CD4-positive, alpha-beta memory T cell (primary cell): ENCODE measurements at places on chromosomes 2 and 18. TPM values are rescaled to one million over a fixed set of nuclear protein-coding genes. Genes with fewer than 3 reads are reported as not detected.

GRCh38 chr2:88234760-88235159 lies 64.6 kb downstream of the THNSL2 start:
- no peaks in the 10 kb centered on the region for H3K36me3 ChIP-seq
- DNase-seq: no peak
- H3K4me3 ChIP-seq: no peak overlapping the region
- no peak overlapping the region for H3K27ac ChIP-seq
- H3K4me1 ChIP-seq: no peaks in the 10 kb centered on the region
- no peaks in the 10 kb centered on the region for H3K27me3 ChIP-seq

GRCh38 chr2:240464514-240465241 lies 29.2 kb downstream of the GPC1 start:
- H3K27me3 ChIP-seq: no peaks in the 10 kb centered on the region
- H3K4me3 ChIP-seq: no peak overlapping the region
- DNase-seq: no peak
- H3K27ac ChIP-seq: no peak overlapping the region

DNA sequence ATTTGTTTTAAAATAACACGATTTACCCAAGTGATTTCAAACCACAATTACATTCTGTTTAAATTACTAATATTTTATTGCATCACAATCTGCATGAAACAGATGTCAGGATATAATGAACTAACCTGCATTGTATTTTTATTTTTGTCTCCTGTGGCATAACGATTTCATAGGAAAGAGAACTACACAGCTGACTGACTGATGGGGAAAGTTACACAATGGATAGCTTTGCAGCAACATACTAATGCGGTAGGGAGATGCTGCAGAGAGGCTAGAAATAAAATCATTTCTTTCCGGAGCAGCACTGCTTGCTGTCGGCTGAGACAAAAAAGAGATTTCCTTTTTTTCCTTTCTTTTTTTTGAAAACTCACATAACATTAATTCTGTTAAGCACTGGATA lies 36.9 kb downstream of the SCN1A start:
- H3K4me1 ChIP-seq: no peaks in the 10 kb centered on the region
- no peaks in the 10 kb centered on the region for H3K36me3 ChIP-seq
- no peak overlapping the region for H3K27ac ChIP-seq
- H3K27me3 ChIP-seq: no peaks in the 10 kb centered on the region
- no peak overlapping the region for H3K4me3 ChIP-seq

- DNase-seq: no peak
- H3K36me3 ChIP-seq: no peaks in the 10 kb centered on the region
- no peak overlapping the region for H3K27ac ChIP-seq
- H3K4me1 ChIP-seq: no peaks in the 10 kb centered on the region
- no peaks in the 10 kb centered on the region for H3K27me3 ChIP-seq
- no peak overlapping the region for H3K4me3 ChIP-seq
Observed at GRCh38 chr2:216274194-216274840, 98.0 kb downstream of the MARCHF4 start.

DNA sequence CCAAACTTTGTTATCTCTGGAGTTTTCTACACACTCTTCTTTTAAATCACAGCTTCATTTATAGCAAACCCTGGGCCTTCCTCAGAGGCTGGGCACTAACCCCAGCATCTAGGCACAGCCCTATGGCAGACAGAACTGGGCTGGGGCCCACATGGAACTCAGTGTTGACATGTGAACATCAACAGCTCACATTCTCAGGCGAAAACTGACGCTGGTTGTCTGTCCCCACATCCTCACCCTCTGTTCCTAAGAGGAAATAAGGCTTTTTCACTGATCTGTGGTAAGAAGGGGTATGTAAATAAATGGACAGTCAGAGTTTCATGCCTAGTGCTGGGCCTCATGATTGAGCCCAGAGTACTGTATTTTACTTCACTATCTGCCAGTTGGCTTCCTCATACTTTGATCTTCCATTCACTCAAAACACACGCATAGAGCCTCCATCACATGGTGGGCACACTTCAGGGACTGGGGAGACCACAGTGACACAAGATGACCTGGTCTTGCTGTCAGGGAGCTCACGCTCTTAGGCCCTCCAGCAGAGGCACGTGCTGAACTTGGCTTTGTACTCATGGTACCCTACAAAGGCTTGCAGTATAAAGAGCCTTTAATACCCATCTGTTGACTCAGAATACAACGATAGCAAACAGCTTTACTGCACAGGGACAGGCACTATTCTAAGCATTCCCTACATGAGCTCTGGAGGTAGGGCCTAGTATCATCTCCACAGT lies 43.0 kb downstream of the EFEMP1 start:
- H3K36me3 ChIP-seq: no peaks in the 10 kb centered on the region
- no peaks in the 10 kb centered on the region for H3K27me3 ChIP-seq
- no peak overlapping the region for H3K27ac ChIP-seq

DNA sequence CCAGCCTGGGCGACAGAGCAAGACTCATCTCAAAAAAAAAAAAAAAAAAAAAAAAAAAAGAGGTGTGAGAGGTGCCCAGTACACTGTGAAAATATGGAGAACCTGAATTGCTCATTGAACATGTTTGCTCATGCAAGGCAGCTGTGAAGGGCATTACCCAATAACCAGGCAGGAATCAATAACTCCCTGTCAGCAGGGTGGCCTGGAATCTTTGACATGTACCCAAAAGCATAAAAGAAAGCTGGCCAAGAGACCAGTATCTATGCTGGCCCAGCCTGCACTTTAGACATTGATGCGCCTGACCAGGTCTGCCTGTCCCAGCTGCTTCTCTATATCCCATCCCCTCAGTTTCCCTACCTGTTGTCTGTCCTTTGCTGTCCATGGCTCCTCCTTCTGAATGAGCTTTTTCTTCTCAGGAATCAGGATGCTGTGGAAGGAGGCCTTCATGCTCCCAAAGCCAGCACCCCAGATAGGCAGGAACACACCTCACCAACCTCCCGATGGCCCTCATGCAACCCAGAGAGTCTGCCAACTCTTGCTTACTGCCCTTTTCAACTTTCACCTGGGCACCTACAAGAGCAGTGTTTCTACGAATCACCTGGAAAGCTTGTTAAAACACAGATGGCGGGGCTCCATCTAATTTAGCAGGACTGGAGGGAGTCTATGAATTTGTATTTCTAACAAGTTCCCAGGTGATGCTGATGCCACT lies 83.4 kb upstream of the PPP1CB start:
- no peaks in the 10 kb centered on the region for H3K27me3 ChIP-seq
- H3K36me3 ChIP-seq: no peaks in the 10 kb centered on the region
- DNase-seq: no peak
- H3K27ac ChIP-seq: no peak overlapping the region
- no peak overlapping the region for H3K4me3 ChIP-seq
- no peaks in the 10 kb centered on the region for H3K4me1 ChIP-seq

GRCh38 chr2:86037795-86038192 lies 67.9 kb downstream of the POLR1A start:
- peak overlapping the region; percentile 22 for H3K4me3 ChIP-seq
- peak overlapping the region; percentile 82 for H3K27ac ChIP-seq
- peaks cover 7% of the 10 kb centered on the region for H3K36me3 ChIP-seq
- H3K4me1 ChIP-seq: peaks cover 91% of the 10 kb centered on the region
- DNase-seq: no peak

- peaks cover 19% of the 10 kb centered on the region for H3K4me1 ChIP-seq
- no peaks in the 10 kb centered on the region for H3K27me3 ChIP-seq
- no peaks in the 10 kb centered on the region for H3K36me3 ChIP-seq
- DNase-seq: no peak
Observed at GRCh38 chr18:13134551-13135401, 83.8 kb upstream of the LDLRAD4 start.

GRCh38 chr2:226048611-226049010 lies 649.1 kb downstream of the NYAP2 start:
- no peak for DNase-seq
- H3K36me3 ChIP-seq: no peaks in the 10 kb centered on the region
- no peaks in the 10 kb centered on the region for H3K27me3 ChIP-seq
- no peak overlapping the region for H3K27ac ChIP-seq

GRCh38 chr2:104872866-104873688 lies 19.2 kb downstream of the POU3F3 start:
- H3K4me3 ChIP-seq: no peak overlapping the region
- peaks cover 4% of the 10 kb centered on the region for H3K4me1 ChIP-seq
- H3K27ac ChIP-seq: no peak overlapping the region
- H3K36me3 ChIP-seq: no peaks in the 10 kb centered on the region
- DNase-seq: no peak

GRCh38 chr2:23585273-23586170 lies 200.5 kb downstream of the KLHL29 start:
- H3K4me1 ChIP-seq: no peaks in the 10 kb centered on the region
- no peak overlapping the region for H3K4me3 ChIP-seq
- H3K27me3 ChIP-seq: no peaks in the 10 kb centered on the region

DNA sequence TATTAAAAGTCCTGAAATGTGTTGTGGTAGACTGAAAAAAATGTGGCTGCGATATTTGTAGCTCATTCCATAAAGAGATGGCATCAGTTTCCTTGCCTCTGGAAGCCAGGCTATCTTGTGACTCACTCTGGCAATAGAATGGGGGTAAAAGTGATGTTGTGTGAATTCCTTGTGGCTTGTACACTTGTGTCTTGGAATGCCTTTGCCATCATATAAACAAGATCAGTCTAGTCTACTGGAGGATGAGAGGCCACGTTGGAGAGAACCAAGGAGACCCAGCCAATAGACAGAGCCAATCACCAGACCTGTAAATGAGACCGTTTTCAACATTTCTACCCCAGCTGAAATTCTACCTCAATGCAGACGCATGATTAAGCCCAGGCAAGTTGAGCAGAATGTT lies 254.1 kb downstream of the TRIB2 start:
- no peak overlapping the region for H3K4me3 ChIP-seq
- H3K36me3 ChIP-seq: no peaks in the 10 kb centered on the region
- no peak for DNase-seq
- no peaks in the 10 kb centered on the region for H3K27me3 ChIP-seq
- no peak overlapping the region for H3K27ac ChIP-seq

DNA sequence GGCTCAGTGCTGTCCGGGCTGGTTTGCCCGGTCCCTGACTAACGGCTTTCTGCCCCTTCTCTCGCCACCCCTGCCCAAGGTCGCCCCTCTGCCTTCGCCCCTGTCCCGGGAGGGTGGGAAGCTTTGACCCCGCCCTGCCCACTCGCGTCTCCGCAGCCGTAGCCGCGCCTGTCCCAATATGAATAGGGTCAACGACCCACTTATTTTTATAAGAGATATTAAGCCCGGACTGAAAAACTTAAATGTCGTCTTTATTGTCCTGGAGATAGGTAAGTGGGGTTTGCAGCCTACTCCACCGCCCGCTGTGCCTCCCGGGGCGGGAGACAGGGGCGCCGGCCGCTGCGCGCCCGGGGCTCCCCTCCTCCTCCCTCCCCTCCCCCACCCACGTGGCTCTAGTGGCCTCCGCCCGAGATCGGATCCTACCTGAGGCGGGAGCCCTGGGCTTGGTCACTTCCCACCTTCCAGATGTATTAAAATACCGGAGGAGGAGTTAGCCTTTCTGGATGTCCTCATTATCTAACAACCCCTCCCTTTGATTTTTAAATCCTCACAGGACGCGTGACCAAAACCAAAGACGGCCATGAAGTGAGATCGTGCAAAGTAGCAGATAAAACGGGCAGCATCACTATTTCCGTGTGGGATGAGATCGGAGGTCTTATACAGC lies 633 bp downstream of the NABP1 start:
- no peaks in the 10 kb centered on the region for H3K27me3 ChIP-seq
- peaks cover 73% of the 10 kb centered on the region for H3K4me1 ChIP-seq
- peak; percentile 60 for DNase-seq
- H3K36me3 ChIP-seq: peaks cover 20% of the 10 kb centered on the region

DNA sequence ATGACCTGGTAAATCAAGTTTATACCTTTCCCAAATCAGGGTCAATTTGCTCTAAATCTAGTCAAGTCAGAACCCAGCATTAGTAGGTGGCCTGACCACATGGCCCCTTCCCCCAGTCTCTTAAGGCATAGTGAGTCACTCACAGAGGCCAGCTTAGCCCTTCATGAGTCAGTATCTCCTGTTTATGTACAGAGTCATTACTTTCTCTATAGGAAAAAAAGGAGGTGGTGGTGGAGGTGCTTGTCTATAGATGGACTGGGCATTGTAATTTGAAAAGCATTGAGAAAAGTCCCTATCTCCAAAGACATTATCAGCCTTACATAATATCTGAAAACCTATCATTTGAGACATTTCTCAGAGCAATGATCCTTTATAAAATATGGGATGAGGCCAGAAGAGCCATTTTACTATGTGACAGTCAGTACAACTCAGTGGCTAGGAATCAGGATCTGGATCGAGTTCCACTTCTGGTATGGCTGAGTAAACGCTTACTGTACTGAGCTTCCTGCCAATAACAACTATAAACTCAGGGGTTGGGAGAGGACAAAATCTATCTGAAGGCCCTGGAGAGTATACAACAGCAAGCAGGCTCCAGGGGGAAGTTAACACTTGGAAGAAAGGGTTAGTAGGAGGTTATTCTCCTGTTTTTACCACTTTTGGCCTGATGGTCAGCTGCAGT lies 22.5 kb upstream of the SIGLEC15 start:
- no peaks in the 10 kb centered on the region for H3K4me1 ChIP-seq
- no peak overlapping the region for H3K4me3 ChIP-seq
- no peaks in the 10 kb centered on the region for H3K36me3 ChIP-seq
- DNase-seq: no peak
- no peaks in the 10 kb centered on the region for H3K27me3 ChIP-seq

GRCh38 chr2:239651859-239652258 lies 251.0 kb upstream of the HDAC4 start:
- no peak overlapping the region for H3K27ac ChIP-seq
- no peak for DNase-seq
- no peaks in the 10 kb centered on the region for H3K4me1 ChIP-seq
- H3K4me3 ChIP-seq: no peak overlapping the region
- no peaks in the 10 kb centered on the region for H3K27me3 ChIP-seq
- H3K36me3 ChIP-seq: no peaks in the 10 kb centered on the region

DNA sequence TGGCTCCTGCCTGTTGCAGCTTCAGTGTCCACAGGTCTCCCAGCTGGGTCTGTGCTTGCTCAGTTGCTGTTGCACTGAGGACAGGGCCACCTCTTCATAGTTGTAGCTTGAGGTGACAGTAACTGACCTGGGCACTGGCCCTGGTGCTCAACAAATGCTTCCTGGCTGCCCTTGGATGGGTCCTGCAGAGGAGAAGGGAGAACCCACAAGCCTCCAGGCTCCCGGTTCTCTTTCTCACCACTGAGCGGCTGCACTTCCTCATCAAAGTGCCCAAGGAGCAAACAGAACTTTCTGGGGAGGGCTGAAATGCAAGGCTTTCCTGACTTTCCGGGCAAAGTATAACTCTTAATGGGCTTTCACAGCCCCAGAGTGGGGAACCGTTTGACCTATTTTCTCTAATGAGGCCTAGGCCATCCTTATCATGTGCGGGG lies 38.7 kb downstream of the LCT start:
- no peak overlapping the region for H3K4me3 ChIP-seq
- no peaks in the 10 kb centered on the region for H3K27me3 ChIP-seq
- no peak overlapping the region for H3K27ac ChIP-seq

GRCh38 chr2:185667452-185667851 lies 71.2 kb upstream of the FSIP2 start:
- no peaks in the 10 kb centered on the region for H3K27me3 ChIP-seq
- H3K36me3 ChIP-seq: no peaks in the 10 kb centered on the region
- H3K27ac ChIP-seq: no peak overlapping the region

SMPD4 gene
- 26.1 TPM for polyA plus RNA-seq

REG1B gene
- not detected for polyA plus RNA-seq

FOXD4L1 gene
- polyA plus RNA-seq: not detected

ATP8B1 gene
- not detected for polyA plus RNA-seq

XIRP2 gene
- not detected for polyA plus RNA-seq

COQ10B gene
- 44.9 TPM for polyA plus RNA-seq

HDLBP gene
- 24.7 TPM for polyA plus RNA-seq

ANKRD39 gene
- polyA plus RNA-seq: 42.5 TPM

GPR39 gene
- not detected for polyA plus RNA-seq
